ENCODE measurements at places on chromosomes 4 and X.

GRCh38 chr4:173717581-173717980 lies 187.6 kb upstream of the HAND2 start:
- DNase-seq, result no peak

DNA sequence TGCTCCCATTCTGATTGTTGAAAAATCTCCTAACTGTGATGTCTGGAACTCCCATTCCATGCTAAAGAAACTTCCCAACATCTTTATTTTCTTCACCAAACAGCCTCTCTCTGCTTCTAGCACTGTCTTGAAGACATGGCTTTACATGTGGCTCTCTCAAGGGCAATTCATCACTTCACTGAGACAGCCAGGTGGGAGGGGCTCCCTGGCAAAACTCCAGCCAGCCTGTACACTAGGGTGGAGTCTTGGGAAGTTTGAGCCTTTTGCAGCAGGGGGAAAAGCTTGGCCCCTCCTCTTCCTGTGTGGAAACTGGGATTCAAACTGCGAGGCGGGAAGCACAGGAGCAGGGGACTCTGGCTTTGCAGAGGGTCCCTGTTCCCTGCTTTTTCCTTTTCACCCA lies 130.5 kb upstream of the TTC29 start:
- no peak for DNase-seq

DNA sequence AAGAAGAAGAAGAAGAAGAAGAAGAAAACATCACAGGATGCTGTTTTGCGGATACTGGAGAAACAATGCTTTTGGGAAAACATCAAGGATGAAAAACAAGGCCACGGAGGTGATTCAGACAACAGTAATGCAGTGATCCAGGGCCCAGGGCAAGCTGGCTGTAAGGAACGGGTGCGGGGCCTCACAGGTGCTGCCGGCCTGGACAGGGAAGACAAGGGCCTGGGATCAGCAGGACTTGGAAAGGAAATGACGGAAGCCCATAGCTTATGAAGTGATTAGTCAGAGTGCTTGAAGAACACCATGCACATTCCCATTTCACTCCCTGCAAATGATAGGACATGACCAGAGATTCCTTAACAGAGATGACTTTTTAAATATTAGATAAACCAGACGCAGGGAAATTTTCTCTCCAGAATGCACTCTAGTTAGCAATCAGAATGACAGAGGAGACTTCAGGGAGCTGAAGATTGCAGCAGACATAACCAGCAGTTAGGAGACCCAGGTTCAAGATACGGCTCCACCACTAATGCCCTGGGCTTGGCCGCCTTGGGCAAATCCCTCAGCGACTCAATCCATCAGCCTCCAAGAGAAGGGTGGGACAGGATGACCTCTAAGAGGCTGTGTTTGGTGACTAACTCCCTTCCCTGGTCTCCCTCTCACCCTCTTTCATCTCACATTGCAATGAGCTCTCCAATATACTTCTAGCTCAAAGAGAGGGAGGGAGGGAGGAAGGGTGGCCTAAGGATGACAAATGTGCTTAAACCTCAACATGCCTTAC lies 54.1 kb downstream of the APBB2 start:
- no peak for DNase-seq

DNA sequence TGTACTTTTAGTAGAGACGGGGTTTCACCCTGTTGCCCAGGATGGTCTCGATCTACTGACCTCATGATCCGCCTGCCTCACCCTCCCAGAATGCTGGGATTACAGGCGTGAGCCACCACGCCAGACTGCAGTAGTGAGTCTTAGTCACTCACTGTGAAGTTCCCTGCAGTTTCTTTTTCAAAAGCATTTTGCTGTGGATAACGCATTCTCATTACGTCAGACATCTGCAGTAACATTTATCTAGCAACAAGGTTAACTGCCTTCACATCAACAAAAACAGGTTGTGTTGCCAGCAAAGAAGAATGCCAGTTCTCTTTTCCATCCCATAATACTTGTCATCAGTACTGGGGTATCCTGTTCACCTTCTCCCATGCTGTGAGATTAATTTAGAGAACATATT lies 164.6 kb downstream of the DHRSX start:
- no peak for DNase-seq

GRCh38 chrX:149296092-149296491 lies 209.0 kb downstream of the IDS start:
- DNase-seq, result no peak

- DNase-seq, result no peak
Measured at GRCh38 chr4:120139392-120139791, 72.7 kb upstream of the MAD2L1 start.

- peak; percentile 15 for DNase-seq
Measured at GRCh38 chrX:55342533-55343501, 78.1 kb upstream of the PAGE3 start.

GRCh38 chr4:164012396-164013027 lies 518.0 kb downstream of the TMA16 start:
- no peak for DNase-seq

GRCh38 chrX:107684956-107685385 lies 56.7 kb downstream of the PRPS1 start:
- no peak for DNase-seq

DNA sequence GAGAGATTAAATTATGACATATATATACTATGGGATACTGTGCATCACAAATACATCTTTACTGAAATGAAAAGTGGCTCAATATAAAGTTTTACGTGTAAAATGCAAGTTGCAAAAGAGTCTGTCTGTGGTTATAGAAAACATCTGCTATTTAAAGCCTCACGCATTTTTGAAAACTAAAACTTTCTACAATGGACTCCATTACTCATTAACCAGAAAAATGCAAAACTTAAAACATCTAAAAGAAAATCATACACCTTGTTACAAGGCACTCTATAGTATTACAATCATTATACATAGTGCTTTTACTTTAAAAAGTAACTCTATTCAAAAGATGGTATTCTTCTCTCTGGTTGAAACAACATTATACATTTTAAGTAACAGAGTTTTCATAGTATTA lies 755.6 kb downstream of the DMD start:
- no peak for DNase-seq

- DNase-seq, result no peak
Measured at GRCh38 chr4:152255437-152255836, 280.5 kb downstream of the FBXW7 start.

- no peak for DNase-seq
Measured at GRCh38 chr4:22514481-22514880, 1.4 kb downstream of the ADGRA3 start.

GRCh38 chrX:107713543-107714205 lies 61.9 kb downstream of the TSC22D3 start:
- no peak for DNase-seq

DNA sequence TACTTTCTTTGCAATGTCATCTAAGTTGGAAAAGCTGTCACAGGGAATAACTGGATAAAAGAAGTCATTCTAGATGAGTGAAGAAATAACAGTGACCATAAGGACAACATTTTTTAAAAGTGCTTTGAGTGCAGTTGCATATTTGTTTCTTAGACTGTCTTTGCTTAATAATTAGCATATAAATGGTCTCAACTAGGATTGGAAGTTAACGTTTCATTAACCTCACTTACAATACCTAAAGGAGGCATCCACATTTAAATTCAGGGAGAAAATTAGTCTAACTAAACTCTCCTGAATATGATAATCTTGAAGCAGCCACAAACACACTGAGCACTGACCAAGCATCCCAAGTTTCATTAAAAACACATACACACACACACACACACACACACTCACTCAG lies 780.7 kb downstream of the PCDH18 start:
- no peak for DNase-seq

GRCh38 chr4:180587379-180587778 lies 1655.8 kb upstream of the TENM3 start:
- no peak for DNase-seq

- DNase-seq, result no peak
Measured at GRCh38 chr4:141131723-141132071, 1.6 kb downstream of the RNF150 start.

- DNase-seq, result no peak
Measured at GRCh38 chrX:40473460-40474204, 107.1 kb upstream of the ATP6AP2 start.

DNA sequence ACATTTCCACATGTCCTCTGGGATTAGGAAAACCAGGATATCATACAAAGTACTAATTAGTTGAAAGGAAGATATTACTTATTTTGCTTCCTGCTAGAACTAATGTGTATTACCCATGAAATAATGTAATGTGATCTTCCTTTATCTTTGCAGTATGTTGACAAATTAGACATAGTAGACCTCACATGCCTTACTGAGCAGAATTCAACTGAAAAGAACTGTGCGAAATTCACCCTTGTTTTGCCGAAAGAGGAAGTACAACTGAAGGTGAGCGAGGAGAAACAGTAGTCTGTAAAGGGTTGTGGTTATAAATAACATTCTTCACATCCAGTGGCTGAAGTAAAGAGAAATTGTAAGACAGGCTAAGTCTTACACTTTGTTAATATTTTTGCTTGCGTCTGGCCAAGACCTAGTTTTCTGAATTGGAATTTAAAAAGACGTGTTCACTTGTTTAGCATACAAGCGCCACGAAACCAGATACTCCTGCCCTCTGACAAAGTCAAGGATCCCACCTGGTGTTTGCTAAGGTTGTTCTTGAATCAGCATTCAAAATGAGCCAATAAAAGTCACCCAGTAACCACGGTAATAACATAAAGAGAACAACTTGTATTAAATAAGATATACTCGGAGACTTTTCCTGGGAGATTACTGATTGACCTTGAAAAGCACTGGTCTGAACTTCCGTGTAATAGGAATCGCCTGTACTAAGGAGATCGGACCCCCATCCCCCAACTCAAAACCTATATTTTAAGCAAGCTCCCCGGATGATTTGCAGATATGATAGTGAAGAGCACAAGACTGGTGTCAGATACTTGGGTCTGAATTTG lies 16.9 kb downstream of the STAP1 start:
- no peak for DNase-seq

DNA sequence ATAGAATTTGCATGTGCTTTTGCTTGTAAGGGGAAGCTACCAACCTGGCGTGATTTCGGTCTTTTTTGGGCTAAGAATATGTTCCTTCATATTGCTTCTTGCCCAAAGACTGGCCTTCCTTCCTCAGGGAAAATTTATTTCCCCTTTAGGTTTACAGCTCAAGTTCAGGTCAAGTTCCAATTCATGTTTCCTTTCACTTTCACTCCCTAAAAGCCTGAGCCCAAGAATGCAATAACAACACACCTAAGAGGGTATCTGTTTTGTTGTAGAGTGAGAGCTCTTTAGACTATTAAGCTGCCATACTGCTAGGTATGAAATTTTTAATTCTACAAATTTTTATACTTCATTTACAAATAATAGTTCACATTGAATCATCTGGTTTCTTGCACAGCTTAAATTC lies 299.6 kb downstream of the TLL1 start:
- DNase-seq, result no peak

GRCh38 chr4:151313306-151314009 lies 11.9 kb downstream of the SH3D19 start:
- DNase-seq, result no peak

GRCh38 chr4:82604522-82604921 lies 42.7 kb upstream of the TMEM150C start:
- no peak for DNase-seq

DNA sequence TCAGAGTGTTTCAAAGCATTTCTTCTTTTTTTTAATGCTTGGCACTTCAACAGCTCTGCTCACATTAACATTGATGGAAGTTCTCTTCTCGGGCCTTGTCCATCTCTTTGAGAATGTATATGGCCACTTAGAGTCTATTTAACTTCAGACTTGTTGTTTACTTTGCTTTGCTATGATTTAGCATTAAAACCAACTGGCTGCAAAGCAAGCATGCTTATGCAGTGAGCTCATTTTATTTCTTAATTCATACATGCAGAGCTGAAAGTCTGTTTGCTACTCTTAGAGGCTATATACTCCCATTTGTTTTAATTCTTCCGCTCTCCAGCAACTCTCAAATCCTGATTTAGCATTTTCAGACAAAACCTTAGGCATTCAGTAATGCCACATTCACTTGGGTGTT lies 107.6 kb upstream of the PACRGL start:
- no peak for DNase-seq
